ENCODE measurements at places on chromosomes 3 and 15. TPM values are rescaled to one million over a fixed set of nuclear protein-coding genes. Genes with fewer than 3 reads are reported as not detected.

Gene PPM1L
- polyA plus RNA-seq: 1.4 TPM

Gene MKRN2OS
- 4.9 TPM for polyA plus RNA-seq

Gene NTRK3
- 0.25 TPM for polyA plus RNA-seq

Gene CLRN1
- not detected for polyA plus RNA-seq

Gene MESP1
- 1.2 TPM for polyA plus RNA-seq

Gene LRRK1
- polyA plus RNA-seq: 4.9 TPM

Gene TMCC1
- 9.6 TPM for polyA plus RNA-seq

Gene CHCHD4
- polyA plus RNA-seq: 13.9 TPM

Gene SLC28A2
- 1.8 TPM for polyA plus RNA-seq

Gene PATL2
- polyA plus RNA-seq: 2.3 TPM

Gene ACVR2B
- polyA plus RNA-seq: 0.73 TPM

Gene NLGN1
- polyA plus RNA-seq: 0.15 TPM

Gene TMEM207
- polyA plus RNA-seq: not detected

Gene SELENOT
- polyA plus RNA-seq: 41.5 TPM

Gene OSTN
- 0.03 TPM for polyA plus RNA-seq

All from stomach (tissue), 19 donors.